ENCODE measurements at places on chromosomes 3 and 15.

DNA sequence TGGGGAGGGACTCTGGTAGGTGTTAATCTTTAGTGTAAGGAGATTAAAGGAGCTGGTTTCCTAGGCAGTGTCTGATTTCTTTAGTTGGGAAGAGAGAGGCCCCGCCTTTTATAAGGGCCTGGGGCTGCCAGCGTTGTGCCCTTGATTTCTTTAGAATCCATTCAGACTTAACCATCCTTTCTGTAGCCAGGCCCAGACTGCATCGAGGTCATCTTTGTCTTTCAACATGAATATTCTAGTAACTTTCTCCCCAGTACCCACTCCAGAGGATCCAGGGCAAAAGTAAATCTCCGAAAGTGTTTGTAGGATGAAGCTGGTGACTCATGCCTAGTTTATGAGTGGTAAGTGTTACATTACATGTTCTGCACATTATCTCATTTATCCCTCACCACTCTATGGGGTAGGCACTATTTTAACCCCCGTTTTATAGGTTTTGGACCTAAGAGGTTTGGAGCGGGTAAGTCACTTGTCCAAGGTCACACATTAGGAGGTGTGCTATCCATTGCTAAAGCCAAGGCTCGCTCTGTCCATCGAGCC lies 11.8 kb upstream of the USP3 start:
- no peak for DNase-seq

DNA sequence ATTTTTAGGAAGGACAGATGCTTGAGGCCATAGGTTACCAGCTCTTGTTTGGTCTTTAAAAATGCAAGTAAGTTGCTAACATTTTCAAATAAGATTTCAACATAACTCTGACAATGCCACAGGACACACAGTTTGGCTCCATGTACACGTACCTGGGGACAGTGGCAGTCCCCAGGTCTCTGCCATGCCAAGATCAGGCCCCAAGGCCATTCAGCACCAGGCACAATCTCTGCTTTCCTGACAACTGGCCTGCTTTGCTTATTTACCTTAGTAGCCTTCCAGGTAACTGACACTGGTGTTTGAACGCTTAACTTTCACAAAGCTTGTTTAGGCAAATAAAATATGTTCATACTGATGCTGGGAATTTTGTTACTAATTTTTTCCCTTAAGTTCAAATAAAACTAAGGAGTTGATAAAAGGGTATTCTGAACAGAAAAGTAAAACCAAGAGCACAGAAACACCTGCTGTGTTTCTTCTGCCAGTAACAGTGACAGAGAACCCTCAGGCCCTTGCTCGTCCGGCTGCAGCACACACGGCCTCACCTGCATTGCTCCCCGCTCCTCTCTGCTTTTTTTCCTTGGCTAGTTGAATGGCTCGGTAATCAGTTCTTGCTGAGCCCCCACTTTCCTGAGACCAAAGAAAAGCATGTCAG lies 16.5 kb downstream of the ZXDC start:
- no peak for DNase-seq

DNA sequence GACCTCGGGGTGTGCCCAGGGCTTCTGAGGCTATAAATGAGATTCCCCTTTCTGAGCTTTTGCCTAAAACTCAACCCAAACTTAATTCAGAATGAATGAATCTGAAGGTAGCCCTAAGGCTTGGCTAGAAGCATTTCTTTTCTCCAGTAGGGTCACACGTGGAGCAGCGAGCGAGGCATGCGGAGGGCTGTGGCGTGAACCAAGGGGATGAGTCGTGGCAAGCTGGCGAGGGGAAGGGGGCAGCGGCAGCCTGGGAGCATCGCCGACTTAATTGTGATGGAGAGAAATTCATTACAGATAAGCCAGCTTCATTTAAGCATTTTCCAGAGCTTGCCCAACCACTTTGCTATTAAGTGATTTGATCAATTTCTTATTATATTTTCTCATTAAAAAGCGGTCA lies 79.9 kb downstream of the CHSY1 start:
- no peak for DNase-seq

DNA sequence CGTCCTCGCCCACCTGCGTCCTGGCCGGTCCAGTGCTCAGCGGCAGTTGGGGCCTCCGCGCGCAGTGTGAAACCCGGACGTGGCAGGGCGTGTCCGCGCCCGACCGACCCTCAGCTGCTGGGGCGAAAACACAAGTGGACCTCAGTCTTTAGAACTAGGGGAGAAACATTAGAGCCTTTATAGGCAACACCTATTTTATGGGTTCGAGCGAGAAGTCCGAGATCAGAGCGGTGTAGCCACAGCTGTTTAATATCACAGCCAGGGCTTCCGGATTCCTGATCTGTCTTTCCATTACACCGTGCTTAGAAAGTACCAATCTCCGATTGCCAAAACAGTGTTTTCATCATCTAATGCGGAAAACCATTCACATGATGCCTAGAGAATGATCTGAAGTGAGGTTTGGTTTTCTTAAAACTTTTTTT lies 506 bp downstream of the RAD51 start:
- DNase-seq, result no peak

- DNase-seq, result no peak
Measured at GRCh38 chr3:32815841-32816438, 1.9 kb upstream of the TRIM71 start.

DNA sequence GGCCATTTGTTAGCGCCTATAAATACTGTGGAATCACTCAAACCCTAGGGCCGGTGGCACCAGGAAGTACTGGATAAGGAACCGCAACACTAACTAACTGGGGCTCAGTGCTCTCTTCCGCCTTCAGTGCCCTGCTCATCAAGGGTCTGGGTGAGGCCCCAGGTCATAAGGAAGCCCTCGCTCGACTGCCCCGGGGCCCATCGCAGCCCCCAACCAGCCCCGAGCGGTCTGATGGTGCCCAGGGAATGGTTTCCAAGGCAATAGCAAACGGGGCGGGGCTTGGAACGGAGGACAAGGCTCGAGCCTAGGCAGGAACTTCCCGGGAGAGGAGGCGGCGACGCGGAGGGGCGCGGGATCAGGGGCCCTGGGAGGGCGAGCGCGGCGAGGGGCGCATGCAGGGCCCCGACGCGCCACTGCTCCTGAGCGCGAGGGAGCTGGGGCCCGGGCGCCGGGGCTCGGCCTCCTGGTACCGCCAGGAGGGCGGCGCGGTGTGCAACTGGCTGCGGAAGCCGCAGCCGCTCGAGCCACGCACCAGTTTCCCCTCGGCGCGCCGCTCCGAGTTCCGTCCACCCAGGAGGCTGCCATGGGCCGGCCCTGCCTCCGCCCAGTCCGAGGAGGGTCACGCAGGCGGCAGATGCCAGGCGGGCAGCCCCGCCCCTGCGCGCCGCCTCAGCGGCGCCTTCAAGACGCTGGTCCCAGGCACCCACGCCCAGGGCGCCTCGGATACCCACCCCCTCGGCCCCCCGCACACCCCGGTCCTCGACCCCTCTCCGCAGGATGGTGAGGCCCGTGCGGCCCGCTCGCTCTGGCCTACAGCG lies at the start of gene TTLL3:
Gene TTLL3, plus strand, starts transcription at position 648 of the 818 bp plus-strand sequence. CDS start 400 bp downstream, outside the sequence.
- peak; percentile 21 for DNase-seq

DNA sequence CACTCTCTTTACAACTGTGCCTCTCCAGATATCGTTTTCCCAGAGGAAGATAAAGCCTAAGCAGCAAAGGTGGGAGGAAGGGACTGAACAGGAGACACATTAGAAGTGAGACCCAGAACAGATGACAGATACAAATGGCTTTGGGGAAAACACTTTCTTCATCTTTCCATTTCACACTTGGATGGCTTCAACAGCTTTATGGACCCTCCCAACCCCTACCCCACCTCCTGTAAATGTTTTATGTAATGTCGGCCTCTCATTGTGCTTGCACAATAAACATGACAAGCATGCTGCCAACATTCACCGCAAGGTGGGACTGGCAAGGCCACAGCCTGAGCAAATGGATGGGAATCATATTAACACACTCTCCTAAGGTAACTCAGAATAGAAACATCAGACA lies 1088.6 kb downstream of the TUSC7 start:
- DNase-seq, result no peak

GRCh38 chr3:32544894-32545293 lies 25.8 kb downstream of the DYNC1LI1 start:
- DNase-seq, result no peak

- peak; percentile 37 for DNase-seq
Measured at GRCh38 chr3:183178833-183179549, 16.5 kb upstream of the LAMP3 start.

- DNase-seq, result no peak
Measured at GRCh38 chr3:36496684-36497633, 116.7 kb downstream of the STAC start.

DNA sequence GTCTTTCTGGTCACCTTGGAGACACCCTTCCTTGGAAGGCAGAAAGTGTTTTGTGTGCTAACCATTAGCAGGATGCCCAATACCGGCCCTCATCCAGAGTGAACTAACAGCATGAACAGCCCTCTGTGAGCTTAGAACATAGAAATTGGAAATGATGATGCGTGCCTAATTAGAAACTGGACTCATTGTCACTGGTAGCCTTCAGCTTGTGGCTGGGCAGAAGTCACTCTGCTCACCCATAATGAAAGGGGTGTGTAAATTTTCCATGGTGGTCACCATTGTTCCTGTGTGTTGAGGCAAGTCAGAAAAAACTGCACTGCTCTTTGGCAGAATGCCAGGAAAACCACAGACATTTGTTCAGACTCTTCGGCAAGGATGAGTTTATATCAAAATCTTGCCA lies 74.7 kb upstream of the CNTN4 start:
- DNase-seq, result no peak

- DNase-seq, result no peak
Measured at GRCh38 chr15:80176443-80176842, 23.6 kb downstream of the FAH start.

DNA sequence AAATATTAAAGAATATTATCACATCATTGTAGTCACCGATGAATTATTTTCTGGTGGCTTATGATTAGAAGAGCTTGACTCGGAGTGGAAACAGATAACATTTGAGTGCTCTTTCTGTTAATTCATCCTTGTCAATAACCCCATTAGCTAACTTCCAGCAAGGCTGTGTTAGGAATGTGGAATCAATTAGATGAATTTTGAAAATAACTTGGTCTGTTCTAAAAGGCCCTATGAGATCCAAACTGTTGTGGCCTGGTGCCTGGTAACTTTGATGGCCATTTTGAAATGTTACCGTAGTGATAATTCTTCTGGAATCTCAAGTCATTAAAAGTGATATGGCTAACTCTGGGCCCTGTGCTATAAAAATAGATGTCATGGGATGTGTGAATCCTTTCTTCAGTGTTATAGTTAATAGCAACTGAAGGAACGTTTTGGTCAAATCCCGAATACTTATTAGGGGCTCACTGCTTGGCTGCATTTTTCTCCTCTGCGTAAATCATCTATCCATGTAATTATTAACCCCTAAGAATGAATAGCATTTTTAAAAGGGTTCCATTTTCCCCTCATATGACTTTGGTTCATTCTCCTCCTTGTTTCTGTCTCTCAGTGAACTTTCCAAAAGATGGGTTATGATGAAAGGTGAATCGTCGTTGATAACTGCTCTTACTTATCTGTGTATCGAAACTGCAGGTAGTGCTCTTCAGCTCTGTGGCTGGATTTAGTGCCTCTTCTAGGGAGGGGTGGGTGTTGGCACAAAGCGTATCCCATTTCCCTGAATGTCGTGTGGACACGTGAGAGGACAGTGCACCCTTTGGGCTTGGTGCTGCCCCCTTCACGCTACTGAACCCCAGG lies 82.7 kb downstream of the IGF1R start:
- no peak for DNase-seq

DNA sequence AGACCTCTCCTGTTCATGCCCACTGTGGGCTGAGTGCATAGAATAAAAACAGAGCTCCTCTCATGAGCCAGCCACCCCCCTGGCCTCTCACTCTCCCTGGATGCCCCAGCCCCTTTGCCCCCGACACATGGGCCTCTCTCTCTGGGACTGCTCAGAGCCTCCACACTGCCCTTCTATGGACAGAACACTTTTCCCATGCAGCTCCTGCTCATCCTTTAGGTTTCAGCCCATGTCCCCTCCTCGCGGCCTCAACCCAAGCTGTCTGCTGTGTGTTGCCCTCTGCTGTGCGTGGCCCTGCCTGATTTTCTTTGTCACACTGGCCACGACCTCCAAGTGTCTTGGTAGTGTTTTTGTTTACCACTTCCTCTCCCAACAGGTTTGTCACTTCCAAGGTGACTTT lies 20.7 kb upstream of the PRR23E start:
- DNase-seq, result no peak

GRCh38 chr3:186630950-186631641 lies 9.1 kb upstream of the FETUB start:
- DNase-seq, result no peak

DNA sequence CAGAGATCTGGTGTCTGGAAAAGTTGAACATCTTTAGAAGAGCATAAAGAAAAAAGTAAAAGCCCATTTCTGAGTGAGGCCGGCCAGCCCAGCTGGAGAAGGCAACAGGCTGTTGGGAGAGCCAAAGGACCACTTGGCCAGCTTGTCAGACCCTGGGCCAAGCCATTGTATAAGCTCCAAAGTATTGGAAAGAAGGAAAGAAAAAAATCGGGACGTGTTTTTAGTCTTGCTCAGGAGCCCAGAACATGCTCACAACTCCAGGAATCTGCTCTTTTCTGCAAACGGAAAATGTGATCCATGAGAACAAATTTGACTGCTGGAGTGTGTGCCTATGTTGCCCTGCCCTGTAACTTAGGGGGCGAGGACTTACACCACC lies 10.4 kb upstream of the CLPX start:
- no peak for DNase-seq

DNA sequence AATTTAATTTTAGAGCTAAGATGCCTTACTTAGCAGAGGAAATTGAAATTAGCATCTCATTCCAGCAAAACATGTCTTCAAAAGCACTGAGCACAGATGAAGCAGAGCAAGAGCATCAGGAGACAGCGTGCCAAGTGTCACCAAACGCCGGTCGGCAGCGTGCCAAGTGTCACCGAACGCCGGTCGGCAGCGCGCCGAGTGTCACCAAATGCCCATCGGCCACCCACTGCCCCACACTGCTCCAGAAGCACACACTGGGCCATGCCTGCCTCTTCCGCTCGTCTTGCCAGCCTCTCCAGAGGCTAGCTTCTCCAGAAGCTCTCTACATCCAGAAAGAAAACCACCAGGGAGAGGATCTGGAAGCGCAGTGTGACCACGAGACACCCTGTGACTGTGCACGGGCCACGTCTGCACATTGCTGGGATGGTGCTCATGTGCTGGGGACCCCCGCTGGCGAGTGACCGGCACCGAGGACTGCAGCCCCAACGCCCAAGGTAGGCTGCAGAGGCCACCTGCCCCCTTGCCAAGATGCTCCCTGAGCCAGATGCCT lies 37.8 kb downstream of the CYFIP1 start:
- DNase-seq, result no peak

DNA sequence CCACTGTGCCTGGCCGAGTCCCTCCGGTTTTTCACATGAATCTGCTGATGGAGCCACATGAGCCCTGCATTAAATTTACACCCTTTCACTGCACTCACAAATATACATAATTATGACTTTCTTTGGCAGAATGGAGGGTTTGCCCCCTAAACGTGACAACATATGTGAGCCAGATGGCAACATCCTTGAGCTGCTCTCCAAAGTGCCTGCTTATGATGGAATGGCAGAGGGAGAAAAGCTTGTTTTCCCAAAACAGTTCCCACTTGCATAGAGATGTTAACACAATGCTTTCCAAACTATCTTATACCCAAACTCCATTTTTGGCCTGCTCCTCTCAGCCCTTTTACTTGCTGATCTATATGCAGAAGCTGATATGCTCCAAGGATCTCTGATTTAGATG lies 54.9 kb downstream of the ABCC5 start:
- no peak for DNase-seq

GRCh38 chr15:68699881-68700454 lies 120.7 kb downstream of the ANP32A start:
- DNase-seq, result no peak

All from stimulated activated CD8-positive, alpha-beta memory T cell treated with anti-CD3 and anti-CD28 coated beads, Interleukin-7, amount 100 ng/mL, for 48 hours (primary cell).